ENCODE measurements at places on chromosomes 11 and 22.

GRCh38 chr11:58900479-58901420 lies 38.5 kb upstream of the GLYATL1 start:
- no peak for DNase-seq

- DNase-seq, result no peak
Observed at GRCh38 chr11:134044514-134045284, 24.2 kb upstream of the JAM3 start.

GRCh38 chr11:77966338-77966737 lies 28.1 kb downstream of the INTS4 start:
- DNase-seq, result no peak

DNA sequence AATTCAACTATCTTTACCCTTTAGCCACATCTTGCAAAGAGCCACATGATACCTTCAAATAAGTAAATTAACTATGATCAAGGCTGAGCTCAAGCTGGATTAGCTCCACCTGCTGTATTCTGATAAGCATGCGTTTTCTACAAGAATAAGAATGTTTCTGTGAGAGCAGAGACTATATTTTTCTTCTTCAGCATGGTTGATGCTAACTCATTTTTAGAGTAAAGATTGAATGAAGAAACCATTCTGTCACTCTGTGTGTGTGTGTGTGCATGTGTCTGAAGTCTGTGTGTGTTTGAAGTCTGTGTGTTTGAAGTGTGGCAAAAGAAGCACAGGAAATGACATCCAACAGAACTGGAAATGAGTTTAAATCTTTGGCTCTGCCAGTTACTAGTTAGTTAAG lies 12.0 kb upstream of the LAYN start:
- no peak for DNase-seq

GRCh38 chr22:41920271-41920976 lies 5.5 kb upstream of the SHISA8 start:
- no peak for DNase-seq

DNA sequence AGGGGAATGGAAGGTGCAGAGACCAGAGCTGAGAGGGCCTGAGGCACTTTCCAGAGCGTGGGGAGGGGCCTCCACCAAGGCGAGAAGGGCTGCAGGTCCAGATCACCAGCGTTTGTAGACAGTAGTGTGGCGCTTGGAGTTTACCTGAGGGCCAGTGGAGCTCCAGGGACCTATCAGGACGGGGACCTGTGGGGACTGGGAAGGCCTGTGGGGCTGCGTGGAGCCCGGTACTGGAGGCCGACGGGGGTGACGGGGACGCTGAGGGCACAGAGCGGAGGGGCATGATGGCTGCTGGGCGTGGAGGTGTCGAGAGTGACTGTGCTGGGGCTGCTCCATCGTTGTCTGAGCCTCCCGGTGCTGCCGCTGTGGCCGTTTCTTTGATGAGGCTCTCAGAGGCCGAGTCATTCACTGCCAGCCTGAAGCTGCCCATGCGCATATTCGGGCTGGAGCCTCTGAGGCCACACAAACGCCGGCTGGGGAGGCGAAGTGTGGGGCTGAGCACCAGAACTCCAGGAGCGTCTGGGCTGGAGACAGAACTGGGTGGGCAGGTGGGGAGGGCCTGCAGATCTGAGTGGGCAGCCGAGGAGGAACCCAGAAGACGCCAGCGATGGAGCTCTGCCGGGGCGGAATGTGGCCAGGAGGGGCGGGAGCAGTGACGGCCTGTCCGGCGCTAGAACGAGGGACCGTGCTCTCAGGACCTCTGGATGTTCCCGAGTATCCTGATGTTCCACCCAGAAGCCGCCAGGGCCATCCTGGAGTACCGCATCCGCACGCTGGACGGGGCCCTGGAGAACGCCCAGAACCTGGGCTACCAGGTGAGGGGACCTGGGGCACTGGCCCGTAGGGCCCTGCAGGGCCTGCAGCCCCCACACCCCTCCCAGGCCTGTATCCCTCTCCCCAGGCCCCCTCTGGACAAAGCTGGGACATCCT lies 2.6 kb downstream of the PGGHG start:
- DNase-seq, result no peak

DNA sequence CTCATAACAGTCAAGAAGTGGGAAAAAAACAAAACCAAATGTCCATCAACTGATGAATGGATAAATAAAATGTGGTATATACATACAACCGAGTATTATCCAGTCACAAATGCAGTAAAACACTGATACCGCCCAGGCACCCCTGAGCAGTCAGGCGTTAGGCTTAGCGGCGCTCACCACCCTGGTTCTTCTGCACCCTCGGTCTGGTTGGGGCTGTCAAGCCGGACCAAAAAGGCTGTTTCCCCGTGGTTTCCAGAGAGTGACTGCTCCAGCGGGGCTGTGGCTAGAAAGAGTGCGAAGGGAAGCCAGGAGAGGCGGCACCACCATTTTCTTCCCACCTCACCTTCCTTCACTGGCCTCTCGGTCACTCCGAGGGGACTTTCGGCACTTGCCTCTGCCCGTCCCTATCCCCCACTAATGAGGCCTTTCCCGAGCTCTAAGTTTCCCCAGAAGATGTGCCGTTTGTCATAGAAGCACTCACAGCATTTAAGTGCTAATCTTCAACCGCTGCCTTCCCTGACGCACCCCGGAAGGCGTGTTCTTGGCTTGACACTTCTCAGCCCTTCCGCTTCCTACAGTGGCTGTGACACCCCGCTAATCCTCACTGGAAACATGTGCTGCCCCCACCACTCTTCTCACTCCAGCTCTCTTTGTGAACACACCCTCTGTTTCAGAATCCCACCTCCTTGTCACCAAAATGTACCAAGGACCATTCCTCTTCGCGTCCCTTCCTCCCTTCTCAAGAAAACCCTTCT lies 42.4 kb downstream of the FCHSD2 start:
- no peak for DNase-seq

DNA sequence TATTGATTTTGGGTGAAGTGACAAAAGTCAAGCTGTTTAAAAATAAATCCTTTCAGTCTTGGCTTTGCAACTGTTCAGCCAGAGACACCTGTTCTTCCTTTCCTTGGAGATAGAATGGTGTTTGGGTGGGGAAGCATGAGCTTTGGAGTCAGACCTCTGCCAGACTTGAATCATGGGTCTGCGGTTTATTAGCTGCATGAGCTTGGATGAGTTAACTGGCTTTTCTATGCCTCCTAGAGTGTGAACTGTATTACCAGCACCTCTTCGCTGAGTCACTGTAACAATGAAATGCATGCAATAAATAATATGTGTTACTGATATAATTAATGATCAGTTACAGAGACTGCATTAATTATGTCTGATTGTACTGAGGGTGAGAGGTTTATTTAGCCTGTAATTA lies 13.5 kb upstream of the MYEOV start:
- DNase-seq, result no peak

GRCh38 chr22:24401931-24402367 lies 25.4 kb upstream of the ADORA2A start:
- no peak for DNase-seq

- no peak for DNase-seq
Observed at GRCh38 chr11:6717426-6717825, 34.3 kb upstream of the MRPL17 start.

GRCh38 chr11:68457898-68458249 lies 2.7 kb upstream of the PPP6R3 start:
- DNase-seq, result no peak

DNA sequence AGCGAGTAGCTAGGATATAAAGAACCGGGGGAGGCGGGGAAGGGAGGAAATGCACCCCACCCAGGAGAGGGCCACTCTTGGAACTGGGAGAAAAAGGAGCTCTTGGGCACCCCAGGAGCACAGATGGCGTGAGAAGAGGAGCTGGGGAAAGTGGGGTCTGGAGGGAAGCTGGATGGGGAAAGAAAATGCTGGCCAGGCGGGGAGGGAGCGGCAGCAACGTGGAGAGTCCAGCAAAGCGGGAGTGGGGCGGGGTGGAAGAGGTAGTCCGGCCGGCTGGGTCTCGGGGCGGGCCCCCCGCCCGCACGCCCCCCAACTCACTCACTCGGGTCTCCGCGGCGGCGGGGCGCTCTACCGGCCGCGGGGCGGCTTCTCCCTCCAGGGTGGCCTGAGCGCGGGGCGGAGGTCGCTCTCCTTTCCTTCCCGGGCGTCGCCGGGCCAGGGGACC lies 522 bp downstream of the TOB2 start:
- DNase-seq, result no peak

DNA sequence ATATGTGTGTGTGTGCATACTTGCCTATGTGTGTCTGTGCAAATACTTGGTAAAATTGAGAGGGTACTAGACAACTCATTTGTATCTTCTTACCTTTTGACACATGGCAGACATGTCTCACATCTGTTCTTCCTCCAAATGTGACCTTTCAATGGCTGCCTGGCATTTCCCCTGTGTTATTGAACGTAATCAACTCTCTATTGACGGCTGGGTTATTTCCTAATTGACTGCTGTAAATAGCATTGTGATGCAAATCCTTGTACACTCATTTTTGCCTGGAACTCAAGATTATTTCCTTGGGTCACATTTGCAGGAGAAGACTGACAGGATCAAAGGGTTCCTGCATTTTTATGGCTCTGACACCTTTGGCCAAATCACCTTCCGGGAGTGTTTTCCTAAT lies 37.4 kb downstream of the KCNQ1 start:
- DNase-seq, result no peak

DNA sequence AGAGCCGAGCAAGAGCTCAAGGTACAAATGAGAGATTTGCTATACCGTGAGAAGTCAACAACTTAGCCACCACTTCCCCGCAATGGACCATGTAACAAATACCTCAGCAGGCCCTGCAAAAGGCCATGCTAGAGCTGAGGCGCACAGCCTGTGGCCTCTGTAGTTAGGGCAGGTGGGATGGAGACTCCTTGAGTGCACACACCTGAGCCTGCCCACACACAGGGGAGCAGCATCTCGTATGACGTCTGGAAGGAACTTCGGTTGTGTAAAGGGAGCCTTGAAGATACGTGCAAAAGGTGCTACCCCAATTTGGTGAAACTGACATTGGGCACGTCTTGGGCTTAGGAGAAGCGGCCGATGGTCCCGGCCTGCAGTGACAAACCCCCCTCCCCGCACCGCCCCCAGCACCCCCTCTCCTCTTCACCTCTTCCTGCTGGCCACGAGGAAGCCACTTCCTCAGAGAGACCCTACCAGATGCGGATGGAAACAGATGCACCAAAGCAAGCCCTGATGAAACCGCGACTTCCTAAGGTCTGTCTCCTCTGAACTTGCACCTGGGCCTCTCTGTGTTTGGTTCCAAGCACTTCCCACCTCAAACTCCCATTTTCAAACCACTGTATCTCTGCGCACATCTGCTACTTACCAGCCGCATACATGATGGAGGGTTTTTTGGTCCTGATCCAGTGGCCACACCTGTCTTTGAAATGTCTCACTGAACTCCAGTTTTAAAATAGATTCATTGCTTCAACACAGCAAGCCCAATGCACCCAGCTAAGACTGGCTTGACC lies 10.6 kb downstream of the CDPF1 start:
- DNase-seq, result no peak

- DNase-seq, result no peak
Observed at GRCh38 chr11:1623716-1624115, 1.8 kb upstream of the KRTAP5-4 start.

GRCh38 chr11:76244316-76244851 lies 38.1 kb upstream of the WNT11 start:
- DNase-seq, result no peak

GRCh38 chr11:72238040-72238450 lies 5.9 kb downstream of the PHOX2A start:
- no peak for DNase-seq

DNA sequence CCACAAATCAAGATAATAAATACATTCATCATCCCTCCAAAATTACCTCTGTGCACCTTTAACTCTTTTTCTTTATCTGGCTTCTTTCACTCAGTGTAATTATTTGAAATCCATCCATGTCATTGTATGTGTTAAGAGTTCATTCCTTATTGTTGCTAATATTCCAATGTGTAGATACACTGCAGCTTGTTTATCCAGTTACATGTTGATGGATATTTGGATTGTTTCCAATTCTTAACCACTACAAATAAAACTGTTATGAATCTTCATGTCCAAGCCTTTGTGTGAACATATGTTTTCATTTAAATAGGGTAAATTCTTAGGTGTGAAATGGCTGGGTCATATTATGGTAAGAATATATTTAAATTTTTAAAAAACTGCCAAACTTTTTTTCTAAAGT lies 323.3 kb upstream of the NCAM1 start:
- DNase-seq, result no peak

- no peak for DNase-seq
Observed at GRCh38 chr22:44664149-44664548, 37.9 kb upstream of the PRR5 start.
